ENCODE measurements at places on chromosomes 2 and 18.

DNA sequence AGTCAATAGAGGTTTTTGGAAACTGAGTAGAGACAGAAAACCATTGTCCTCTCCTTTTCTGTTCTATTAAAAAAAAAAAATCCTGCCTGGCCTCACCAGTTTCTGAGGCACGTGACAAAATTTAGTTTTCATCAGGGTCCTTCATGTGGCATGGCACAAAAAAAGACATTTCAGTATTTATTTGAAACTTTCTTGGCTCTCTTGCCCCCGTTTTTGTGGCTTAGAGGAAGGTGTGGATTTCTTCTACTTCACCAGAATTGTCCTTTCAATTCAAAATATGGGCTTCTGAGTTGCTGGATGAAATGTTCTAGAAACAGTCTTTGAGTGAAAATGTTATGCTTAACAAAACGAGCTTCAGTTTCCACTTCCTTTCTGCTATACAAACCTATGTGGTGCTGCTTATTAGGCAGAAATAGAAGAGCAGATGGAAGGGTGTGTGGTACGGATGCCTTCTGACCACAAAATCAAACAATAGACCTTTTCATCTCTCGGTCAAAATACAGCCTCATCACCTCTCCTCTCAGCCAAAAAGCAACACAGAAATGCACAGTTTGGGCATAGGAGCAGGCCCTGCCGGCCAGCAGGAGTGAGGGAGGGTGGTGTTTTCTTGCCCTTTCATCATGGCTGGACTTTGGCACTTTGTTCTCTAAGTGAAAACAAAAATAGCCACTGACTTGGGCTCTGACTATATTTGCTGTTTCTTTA is 89.2 kb downstream of the SH3RF3 start:
- no peak for DNase-seq

- DNase-seq = no peak
Measured at GRCh38 chr18:42201137-42201536, 246.1 kb downstream of the PIK3C3 start.

DNA sequence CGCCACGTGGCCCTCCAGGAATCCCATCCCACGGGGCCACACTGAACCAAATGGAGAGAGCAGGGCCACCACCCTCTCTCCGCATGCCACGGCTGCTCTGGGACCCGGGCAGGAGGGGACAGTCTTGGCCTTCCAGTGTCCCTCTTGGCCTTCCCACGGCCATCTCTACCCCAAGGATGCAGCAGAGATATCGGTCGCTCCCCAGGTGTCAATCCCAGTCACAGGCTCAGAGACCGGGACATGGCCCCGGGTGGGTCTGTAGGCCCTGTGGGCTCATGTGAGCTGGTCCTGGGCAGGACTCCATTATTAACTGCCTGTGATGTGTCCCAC is 15.3 kb downstream of the CAPN10 start:
- no peak for DNase-seq

- DNase-seq = no peak
Measured at GRCh38 chr2:199409759-199410529, 47.8 kb downstream of the SATB2 start.

DNA sequence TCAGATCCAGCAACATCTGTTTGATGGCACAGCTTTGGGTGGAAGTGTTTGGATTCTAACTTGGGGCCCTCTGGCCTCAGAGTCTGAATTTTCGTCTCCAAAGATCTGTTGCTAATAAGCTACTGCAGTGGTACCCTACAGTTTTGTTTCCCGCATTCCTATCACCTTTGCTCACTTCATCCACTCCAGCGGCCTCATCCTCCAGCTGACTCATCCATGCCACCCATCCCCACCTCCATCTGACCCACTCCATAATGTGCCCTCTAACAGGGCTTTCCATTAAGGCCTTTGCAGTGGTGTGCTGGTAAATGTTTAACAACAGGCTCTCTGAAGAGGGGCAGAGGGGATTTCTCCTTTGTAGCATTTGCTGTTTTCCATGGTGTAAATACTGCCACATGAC is 225.5 kb downstream of the TGIF1 start:
- no peak for DNase-seq

DNA sequence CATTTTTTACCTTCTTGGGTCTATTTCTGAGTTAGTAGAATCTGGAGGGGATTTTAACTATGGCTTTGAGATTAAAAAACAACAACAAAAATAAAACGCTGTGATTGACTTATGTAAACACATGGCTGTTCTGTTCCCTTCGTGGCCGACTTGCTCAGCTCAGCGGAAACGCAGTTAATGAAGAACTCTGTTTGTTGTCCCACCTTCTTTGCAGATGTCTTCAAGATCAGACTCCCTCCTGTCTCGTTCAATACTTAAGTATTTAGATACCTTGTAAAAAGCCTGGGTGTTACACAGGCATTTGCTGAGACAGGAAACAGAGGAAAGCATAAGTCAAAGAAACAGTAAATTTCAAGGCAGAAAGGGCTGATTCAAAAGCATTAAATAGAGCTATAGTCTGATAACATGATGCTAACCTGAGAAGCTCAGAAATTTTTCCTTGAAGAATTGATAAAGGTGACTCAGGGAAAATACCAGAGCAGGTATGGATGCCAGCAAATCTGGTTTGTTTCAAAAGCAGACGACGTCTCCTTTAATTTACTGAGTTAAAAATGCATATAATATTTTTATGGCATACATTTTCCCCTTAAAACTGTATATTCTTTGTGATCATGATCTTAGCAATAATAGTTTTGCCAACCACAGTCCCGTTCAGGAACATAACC is 21.7 kb upstream of the POLI start:
- no peak for DNase-seq

- no peak for DNase-seq
Measured at GRCh38 chr2:45191146-45191863, 182.1 kb upstream of the SIX2 start.

DNA sequence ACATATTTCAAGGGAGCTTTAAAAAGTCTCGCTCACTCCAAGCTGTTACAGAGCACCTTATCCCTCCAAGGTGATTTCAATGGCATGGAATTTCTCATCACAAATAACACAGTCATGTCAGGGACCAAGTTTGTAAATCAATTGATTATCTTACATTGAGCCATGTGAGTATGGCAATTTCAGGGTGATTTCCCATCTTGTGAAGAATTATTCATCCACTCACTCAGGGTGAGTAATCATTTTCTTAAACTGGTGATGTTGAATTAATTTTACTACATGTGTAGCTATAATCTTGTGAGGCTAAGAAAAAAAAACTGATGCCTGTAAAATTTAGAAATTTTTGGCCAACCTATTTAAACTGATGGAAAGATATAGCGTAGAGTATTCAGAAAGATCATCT is 3.3 kb upstream of the ABCA12 start:
- no peak for DNase-seq

DNA sequence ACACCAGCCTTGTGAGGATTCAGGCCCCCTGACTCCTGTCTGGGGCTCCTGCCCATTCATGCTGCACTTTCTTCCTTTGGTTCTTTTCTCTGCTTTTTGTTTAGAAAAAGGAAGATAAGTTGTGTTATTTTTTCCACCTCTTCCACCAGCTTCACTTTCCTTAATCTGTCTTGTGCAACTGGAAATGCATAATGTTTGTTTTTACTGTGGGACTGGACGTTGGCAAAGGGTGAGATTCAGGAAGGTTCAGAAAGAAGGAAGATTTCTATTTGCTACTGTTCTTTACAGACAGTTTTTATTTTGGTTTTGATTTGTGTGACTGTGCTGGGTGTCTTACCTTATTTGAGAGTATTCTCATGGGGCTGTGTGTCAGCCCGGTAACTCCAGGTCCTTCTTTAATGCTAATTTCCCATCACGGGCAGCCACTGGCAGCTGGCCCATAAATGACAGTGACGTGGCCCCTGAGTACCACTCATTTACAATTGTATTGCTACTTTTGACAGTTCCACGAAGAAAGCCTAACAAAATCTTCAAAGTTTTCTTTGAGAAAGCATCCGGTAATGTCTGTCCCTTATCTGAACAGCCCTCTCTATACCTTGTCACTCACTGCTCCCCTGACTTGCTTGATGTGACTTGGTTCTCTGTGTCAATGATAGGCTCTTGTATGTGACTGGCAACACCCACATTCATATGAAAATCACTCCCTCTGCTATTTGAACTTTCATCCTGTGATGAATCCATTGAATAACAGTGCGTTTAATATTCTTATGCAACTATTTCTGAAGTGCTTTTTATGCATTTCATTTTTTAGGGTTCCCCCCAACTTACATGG is 32.7 kb downstream of the RHBDD1 start:
- no peak for DNase-seq

- DNase-seq = no peak
Measured at GRCh38 chr2:85712336-85712735, 18.2 kb downstream of the GNLY start.

DNA sequence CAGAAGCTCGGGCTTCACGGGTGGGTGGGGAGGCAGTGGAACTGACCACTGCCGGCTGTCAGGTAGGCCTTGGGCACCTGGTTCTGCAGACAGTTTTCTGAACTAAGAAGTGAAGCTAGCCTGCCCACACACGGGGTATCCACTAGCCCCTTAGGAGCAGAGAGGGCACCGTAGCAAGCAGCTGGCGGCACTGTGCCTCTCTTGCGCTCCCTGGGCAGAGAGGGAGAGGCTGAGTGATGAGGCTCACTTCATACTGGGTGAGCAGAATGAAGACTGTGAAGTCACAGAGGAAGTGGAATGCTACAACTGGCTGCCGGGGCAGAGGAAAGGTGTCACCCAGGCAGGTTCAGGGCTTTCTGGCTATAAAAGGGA is 753 bp downstream of the ITPRIPL1 start:
- DNase-seq = no peak

DNA sequence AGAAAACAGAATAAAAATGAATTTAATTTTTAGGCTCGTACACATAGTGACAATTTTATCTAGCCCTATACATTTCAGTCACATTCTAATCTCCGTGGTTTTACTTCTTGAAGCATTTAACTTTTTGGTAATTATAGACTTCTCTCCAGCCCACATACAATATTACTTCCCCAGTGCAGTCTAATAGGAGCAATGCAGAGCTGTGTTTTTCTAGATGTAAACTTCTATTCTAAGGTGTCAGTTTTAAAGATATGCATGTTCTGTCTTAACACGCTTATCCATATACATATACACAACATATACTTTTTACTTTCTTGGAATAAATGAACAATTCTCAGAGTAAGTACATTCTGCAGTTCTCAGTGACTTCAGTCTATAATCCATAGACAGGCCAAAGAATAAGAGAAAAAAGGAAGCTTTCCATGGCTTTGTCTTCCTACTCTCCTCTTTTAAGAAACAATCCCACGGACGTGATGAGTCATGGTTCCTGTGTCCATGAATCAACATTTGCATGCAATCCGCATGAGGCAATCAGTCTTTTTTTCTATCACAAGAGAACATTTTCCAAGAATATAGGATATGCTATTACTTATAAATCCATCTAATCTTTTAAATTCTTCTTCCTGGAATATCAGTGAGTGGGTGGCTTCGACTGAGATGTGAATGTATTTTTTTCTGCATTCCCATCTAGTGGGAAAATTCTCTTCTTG is 42.8 kb downstream of the CCDC102B start:
- DNase-seq = no peak

DNA sequence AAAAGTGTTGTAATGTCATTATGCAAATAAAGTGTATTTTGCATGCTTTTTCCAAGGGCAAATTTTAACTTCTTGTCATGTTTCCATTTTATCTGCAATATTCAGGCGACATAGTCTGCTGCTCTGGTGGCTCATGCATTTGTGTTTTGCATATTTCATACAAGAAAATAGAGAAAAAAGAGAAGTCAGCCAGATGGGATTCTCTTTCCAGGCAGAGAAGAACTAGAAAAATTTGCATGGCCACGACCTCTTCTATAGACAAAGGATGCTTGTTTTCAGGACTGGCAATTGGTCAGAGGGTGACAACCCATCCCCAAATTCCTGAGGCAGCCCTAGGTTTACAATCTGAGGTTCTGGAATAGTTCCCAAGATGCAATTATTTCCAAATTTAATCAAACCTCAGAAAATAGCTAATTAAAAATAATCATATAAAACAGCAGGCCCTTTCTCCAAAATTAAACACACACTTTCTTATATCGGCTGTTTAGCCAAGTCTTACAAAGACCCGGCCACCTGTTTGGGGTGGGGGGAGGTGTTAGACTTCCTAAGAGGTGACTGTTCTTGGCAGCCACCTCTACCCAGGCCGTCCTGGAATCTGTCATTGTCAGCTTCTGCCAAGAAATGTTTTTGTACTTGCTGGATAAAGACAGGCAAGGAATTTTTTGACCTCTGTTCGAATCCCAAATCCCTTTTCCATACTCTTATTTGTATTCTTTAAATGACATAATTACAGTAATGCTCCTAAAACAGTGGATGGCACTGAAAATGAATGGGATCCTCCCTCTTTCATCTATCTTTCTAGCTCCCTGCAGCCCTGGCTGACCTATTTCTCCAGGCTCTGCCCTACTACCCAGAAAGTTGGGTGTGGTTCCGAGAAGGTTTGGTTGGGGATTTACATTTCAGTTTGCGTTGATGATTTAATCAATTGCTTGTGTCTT is 20.8 kb upstream of the SOS1 start:
- DNase-seq = no peak

- DNase-seq = no peak
Measured at GRCh38 chr2:104433657-104434056, 420.3 kb upstream of the POU3F3 start.

DNA sequence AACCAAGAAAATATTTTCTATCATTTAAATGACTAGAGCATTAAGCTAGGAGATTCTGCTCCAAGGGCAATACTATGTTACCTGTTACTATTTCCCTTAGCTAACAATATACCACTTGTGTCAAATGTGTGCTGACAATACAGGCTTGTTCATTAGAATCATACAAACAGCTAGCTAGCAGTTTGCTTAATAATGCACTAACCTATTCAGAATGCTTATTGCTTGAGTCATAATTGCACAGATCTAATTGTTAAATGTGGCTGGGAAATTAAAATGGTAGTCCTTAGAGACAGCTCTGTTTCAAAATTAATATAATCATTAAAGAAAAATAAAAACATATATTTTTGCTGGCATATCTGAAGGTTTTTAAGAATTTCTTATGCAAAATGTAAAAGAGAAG is 344.2 kb downstream of the ERBB4 start:
- DNase-seq = no peak
